ENCODE measurements at places on chromosomes 11 and 22.
A peak's percentile ranks its signal among the peaks of the same experiment; 100 is the strongest.

DNA sequence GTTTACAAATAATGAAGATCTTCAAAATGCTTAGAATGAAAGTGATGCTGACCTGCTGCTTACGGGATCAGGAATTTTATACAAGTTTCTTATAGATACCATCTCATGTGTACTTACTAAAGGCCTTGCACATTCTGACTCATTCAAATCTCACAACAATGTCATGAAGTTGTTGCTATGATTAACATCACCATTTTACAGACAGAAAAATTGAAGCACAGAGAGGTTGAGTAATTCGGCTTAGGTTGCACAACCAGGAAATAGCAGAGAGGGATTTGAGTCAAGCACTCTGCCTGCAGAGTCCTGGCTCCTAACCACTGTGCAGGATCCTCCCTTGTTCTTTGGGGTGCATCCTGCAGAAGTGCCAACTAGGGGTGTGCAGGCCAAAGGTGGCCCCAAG lies 471.9 kb downstream of the MIAT start:
- no peak for DNase-seq

GRCh38 chr11:56700242-56700913 lies 1.5 kb downstream of the OR9G1 start:
- DNase-seq: no peak

GRCh38 chr11:117633976-117634755 lies 162.8 kb downstream of the DSCAML1 start:
- DNase-seq: no peak

DNA sequence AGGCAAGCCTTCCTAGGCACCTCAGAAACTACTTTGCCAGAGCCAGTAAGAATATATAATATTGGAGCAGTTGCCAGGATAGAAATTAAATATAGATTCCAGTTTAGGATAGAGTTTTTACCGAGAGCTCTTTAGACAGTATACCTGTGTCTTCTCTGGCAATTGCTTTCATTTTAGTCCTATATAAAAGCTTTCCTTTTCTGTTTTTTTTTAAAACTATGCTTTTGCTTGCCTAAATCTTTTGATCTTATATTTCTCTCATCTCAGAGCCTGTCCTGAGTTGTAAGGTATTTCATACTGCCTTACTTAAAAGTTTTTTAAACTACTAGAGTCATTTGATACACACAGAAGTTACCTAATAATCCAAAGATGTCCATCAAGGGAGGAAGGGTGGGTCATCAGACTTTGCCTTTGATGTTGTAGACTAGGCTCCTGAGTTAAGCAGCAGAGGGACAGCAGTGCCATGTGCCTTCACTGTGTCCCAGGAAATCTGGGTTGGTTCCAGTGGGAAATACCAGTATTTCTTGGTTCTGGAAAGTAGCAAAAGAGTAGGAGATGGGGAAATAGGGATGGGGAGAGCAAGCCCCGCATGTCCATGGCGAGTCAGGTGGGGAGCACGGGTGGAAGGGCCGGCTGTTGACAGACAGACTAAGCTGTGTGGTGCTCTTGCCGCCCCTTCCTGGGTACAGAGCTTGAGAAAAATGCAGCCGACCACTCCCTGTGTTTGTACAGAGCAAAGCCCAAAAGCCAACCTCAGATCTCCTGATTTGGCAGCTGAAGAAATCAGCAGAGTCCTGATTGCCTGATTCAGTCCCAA lies 11.2 kb downstream of the MCAM start:
- DNase-seq: no peak

- no peak for DNase-seq
These were observed 2.9 kb upstream of the TUBGCP6 start for GRCh38 chr22:50247748-50248147.

DNA sequence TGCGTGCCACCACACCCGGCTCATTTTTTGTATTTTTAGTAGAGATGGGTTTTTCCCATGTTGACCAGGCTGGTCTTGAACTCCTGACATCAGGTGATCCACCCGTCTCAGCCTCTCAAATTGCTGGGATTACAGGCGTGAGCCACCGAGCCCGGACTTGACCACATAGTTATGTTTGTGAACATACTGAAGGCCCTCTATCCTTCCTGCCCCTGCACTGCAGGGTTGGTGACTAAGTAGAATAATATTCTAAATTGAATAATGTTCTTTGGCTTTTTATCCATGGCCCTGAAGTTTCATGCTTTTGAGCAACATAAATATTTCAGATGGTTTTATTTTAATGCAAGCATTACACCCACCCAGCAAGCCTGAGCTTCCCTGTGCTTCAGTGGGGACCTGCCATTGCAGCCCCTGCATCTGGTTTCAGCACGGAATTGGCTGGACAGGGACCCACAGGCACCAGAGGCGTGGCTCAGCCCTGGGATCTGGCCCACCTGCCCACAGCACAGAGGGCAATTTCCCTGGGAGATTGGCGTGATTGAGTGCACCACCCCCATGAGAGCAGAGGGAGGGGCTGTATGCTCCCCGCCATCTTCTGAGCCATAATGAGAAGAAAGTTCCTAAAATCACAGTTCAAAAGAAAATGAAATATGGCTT lies 460.5 kb downstream of the BRD1 start:
- no peak for DNase-seq

DNA sequence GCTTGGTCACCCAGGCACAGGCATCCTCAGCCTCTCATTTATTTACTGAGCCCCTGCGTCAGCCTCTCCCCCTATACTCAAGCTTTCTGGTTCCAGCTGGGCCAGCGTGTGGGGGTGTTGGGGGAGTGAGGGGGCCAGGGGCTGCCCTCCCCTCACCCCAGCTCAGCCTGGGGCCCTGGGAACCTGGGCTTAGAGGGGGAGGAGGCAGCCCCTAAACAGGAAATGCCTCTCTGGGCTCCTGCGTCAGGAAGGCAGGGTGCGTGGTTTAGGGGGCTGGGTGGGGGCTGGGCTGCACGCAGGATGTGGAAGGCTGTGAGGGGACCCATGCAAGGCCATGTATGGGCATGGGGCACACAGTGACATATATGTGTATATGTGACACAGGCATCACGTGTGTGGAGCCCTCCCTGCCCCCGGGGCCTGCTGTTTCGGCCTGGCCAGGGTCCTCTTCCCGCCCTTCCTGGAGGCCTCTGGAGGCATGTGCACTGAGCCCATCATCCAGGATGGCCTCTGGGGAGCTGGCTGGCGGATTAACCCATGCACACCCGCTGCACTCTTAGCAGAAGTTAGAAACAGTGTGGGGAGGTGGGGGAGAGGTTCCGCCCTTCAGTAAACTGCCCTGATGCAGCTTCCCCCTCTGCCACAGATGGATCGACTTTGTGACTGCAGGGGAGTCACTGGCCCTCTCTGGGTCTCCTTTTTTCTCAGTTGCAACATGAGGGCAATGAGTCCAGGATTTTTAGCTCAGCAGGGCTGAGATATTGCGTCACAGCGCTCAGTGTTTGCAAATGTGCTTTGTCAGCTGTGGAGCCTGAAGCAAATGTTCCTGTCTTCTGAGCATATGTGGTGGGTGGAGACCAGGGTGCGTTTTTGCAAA lies 1.1 kb upstream of the CD248 start:
- peak; percentile 39 for DNase-seq

DNA sequence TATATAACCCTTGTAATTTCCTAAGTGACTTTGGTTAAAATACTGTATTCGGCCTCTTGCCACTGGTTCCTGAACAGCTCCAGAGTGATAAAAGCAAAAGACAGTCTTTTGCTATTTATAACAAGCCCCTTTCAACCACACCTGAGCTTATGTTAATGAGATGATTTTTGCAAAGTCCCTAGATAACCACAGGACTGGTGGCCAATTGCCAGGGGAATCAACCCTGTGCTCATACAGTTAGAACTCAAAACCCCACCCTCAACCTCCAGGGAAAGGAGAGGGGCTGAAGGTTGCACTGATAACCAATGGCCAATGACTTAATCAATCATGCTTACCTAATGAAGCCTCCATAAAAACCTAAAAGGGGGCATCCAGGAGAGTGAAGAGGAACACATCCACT lies 77.9 kb downstream of the SIK3 start:
- DNase-seq: no peak

DNA sequence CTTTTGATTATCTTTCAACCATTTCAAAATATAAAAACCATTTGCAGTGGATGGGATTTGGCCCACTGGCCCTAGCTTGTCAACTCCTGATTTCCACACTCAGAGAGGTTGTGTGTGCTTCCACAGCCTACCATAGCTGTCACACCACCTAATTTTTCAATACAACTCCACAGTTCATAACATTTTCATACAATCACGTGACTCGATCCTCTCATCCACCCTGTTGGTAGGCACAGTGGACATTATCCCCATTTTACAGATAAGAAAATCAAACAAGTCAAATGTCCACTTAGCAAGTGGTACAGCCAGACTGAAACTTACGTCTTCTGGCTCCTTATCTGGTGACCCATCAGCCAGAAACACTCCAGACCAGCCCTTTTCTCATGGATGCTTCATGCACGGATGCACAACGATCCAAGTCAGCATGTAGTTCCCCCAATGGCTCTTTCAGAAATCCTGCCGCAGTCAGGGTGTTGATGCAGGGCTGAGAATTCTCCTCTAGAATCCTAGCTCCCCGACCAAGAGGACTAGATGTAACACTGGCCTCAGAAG lies 88.0 kb downstream of the ABTB2 start:
- DNase-seq: no peak

GRCh38 chr11:69041516-69041915 lies 7.2 kb upstream of the TPCN2 start:
- DNase-seq: no peak

GRCh38 chr22:38921806-38922205 lies 35.6 kb upstream of the APOBEC3A start:
- no peak for DNase-seq

GRCh38 chr11:97290464-97291041 lies 900.7 kb downstream of the JRKL start:
- no peak for DNase-seq

- no peak for DNase-seq
These were observed 113.5 kb downstream of the FCHSD2 start for GRCh38 chr11:73028611-73029010.

- no peak for DNase-seq
These were observed 898.3 kb downstream of the BRD1 start for GRCh38 chr22:48929276-48929790.

DNA sequence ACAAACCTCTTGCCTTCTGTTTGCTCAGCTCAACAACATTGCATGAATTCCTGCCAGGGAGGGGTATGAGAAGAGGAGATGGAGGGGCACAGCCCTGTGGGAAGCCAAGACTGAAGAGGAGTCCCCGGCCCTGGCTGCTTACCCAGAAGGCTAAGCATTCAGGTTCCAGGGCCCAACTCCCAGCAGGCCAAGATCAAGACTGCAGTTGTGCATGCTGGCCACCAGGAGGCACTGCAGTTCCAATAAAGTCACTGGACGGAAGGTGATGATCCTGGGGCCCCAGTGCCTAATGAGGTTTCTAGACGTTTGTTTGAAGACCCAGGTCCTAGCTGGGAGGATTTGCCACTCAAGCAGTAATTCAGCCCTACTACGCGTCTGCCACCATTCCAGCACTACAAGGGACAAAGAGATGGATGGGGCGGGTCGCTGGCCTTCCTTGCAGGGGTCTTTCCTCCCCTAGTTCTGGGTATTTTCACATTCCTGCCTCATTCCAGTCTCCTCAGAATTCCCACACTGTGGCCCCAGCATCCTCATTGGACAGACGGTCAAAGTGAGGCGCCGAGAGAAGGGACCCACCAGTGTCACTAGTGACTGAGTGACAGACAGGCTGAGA lies 23.6 kb downstream of the ALX4 start:
- DNase-seq: peak; percentile 58

- peak; percentile 38 for DNase-seq
These were observed 16.1 kb upstream of the APOA1 start for GRCh38 chr11:116853461-116854073.

GRCh38 chr11:3622521-3622920 lies 19.3 kb downstream of the ART5 start:
- no peak for DNase-seq

DNA sequence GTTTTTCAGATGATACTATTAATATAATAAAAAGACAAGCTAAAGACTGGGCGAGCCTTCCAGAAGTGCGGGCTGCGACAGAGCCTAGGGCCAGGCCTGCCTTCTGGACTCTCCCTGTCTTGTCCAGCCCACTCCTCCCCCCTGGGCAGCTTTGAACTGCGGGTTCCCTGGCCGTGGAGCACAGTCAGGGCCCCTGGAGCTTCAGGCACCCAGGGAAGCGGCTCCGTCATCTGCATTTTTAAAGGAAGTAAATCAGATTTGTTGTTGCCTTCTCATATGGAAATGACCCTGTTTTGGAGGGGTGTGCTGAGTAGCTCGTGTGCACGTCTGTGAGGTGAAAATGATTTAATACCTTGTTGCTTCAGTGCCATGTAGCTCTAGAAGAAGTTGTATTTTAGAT lies 265.3 kb downstream of the TBC1D22A start:
- DNase-seq: no peak

DNA sequence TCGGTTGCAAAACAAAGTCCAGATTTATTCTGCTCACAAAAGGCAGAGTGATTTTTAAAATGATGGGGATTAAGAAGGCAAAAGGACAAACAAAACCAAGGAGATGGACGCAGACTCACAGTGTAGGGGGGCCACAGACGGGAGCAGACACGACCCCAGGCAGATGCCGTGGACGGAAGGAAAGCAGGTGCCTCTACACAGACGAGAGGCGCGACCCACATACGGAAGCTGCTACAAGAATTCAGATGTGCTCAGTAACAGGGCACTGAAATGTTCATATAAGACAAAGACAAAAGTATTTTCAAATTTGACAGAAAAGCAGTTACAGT lies 148.9 kb downstream of the BRD1 start:
- no peak for DNase-seq

DNA sequence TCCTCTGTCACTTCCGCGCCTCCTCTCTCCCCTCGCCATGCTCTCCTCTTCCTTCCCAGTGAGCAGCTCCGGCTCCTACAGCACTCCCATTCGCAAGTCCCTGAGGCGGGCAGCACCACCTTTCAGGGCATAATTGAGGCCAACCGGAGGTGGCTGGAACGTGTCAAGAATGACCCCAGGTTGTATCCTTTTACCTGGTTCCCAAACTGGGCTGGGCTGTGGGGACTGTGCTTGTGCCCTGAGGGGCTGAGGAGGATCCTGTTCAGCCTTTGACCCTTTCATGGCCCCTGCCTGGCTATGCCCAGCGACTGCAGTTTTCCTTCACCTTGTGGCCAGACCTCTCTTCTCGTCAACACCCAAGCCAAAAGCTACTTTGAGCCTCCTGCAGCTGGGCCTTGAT lies 84.1 kb downstream of the CEP164 start:
- DNase-seq: no peak

GRCh38 chr11:77359481-77359880 lies 58.0 kb upstream of the GDPD4 start:
- DNase-seq: no peak

DNA sequence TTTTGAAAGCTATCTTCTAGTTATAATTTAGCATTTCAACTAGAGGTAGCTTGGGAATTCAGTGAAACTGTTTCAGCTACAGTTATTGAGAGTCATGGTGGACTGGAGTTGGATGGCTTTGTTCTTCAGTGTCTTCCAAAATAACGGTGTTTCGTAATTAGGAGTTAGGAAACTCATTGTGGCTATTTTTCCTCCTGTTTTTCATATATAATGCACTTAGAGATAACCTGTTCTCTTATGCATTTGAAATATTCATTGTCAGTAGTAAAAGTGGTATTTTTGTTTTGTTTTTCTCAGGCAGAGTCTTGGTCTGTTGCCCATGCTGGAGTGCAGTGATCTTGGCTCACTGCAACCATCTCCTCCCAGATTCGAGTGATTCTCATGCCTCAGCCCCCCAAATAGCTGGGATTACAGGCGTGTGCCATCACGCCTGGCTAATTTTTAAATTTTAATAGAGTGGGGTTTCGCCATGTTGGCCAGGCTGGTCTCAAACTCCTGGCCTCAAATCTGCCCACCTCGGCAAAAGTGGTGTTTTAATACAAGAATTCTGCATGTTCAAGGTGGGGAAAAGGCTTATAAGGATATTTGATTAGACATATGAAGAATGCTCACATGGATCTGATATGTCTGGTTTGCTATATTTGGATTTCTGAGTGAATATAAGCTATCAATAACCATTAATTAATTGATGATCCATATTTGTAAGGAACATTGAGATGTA lies 12.7 kb downstream of the PDHX start:
- DNase-seq: no peak
